NCI-H1092 treated with DMSO at 0.1 percent for 48 hours (cell line): ENCODE measurements at places on chromosomes 1 and 21.

DNA sequence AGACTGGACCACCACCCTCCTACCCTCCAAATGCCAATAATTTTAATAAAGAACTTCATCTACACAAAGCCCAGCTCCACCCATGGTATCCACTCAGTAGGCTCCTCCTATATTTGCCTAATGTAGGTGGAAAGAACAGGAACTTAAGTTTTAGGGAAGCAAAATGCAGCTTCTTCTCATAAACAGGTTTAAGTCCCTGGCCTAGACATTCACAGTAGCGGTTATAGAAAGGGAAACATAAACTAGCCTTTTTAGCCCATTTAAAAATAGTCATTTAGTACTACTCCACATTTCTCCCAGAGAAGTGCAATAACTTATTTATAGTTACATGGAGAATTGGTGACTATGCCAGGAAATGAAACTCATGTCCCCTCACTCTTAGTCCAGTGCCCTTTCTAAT is 56.6 kb upstream of the CPLANE2 start:
- no peak for DNase-seq

DNA sequence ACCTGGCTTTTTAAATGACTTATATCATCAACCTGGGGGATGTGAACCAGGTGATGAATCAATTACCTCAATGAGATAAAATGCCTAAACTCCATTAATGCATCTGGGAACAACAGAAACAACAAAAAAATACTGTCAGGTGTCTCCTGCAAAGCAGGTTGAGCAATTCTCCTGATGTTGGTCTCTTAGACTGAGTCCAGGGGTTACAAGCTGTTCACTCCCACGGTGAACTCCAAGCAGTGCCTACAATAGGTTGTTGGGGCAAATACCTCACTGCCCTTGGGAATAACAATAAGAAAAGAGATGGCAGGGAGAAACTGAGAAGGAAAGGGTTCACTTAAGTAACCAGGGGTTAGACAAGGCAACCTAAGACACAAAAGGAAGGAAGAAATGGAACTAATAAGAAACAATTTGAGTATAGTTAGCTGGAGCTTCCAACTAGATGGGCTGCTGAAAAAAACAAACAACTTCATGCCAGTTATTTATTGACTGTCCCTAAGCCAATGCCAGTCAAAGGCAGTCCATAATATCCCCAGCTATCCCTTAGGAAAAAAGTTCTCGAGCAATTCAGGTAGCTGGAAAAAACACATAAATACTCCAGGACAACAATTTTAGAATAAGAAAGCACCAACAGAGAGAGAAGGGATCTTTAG is 97.6 kb upstream of the MAGI3 start:
- no peak for DNase-seq

- no peak for DNase-seq
These were observed 44.6 kb downstream of the MAN1C1 start for GRCh38 chr1:25661043-25661815.

GRCh38 chr1:220067269-220068204 is 21.2 kb upstream of the EPRS1 start:
- DNase-seq: no peak

DNA sequence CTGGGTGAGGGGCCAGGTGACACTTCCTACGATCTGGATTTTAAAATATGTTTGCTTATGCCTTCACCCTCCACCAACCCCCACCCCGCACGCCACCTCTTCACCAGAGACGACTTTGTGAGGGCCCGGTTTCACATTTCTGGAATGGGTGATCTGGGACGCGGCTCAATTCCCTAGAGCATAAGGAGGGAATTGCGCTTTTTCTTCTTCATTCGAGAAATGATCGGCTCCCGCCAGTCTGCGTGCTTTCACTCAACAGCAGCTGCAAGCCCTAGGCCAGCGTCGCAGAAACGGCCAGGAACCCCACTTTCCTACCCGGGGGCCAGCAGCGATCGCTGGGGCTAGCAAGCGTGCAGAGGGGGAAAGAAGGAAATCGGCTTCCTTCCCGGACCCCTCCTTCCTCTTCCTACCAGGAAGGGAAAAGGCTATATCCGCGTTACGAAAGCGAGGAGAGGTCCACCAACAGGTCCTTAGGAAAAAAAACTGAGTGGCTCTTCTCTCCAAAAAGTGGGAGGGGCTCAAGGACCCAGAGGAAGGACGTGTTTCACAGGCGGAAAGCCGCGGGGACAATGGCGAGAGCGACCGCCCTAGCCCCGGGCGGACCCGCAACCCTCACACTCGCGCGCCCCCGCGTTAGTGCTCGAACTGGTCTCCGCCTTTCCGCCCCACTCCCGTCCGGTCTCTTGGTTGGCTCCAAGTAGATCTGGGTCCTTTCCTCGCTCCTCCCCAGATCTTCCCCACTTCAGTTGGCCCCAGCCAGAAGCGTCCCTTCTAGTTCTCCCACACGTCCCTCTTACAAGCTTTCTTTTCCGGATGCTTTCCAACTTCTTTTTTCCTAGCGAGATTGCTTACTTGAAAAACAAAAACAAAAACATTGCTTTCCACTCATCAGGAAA is 1.1 kb upstream of the ADAMTS1 start:
- DNase-seq: no peak

DNA sequence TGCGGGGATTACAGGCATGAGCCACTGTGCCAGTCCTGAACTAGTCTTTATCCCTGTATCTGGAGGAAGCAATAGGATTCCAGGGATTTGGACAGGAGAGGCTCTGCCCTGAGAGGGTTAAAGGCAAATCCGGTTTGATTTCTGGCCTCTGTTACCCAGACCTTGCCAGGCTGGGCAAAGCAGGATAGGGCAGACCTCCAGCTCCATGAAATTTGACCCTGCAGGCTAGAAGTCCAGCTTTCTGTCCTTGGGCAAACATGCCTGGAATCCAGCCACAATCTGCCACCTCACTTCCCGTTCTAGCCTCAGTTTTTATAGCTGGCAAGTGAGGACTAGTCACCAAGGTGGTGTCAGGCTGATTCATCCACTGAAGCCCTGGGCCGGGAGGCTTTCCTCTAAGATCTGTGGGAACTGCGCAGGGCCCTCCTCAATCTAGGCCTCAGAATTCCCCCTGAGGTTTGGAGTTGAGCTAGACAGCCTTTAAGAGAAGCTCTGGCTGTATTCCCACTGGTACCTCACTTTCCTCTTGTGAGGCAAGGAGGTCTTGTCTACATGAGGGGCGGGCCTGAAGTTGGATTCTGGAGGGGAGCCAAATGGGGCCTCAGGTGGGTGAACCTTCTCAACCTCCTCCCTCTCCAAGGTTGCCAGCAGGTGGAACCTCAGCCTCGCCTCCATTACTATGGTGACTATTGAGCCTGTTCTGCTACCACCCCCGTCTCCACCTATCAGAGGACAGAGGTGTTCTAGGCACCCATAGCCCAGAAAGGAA is 7.0 kb upstream of the P3R3URF start:
- DNase-seq: peak; percentile 33

- no peak for DNase-seq
These were observed 52.9 kb downstream of the ATP1A1 start for GRCh38 chr1:116425987-116426386.

DNA sequence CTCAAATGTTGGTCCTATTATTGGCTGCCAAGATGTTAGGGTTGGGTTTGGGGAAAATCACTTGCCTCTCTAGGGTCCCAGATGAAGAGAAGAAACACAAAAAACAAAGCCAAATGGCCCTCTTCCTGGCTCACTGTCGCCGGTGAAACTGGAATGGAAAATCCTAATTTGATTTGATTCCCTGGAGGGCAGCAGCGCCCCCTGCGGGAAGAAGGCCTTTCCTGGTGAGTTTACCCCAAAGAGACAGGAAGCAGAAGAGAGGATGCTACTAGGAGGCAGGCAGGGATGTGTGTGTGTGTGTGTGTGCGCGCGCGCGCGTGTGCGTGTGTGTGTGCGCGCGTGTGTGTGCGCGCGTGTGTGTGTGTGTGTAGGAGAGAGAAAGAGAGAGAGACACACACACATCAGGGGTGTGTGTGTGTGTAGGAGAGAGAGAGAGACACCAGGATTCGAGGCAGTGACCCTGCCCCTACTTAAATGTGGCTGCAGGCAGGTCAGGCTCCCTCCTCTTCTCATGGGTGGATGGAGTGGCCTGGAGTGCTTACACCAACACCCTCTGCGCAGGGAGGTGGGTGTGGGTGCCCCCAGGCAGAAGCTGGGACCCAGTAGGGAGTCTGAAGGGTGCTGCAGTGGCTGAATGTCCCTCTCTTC is 3.1 kb upstream of the SELENON start:
- DNase-seq: peak; percentile 91

DNA sequence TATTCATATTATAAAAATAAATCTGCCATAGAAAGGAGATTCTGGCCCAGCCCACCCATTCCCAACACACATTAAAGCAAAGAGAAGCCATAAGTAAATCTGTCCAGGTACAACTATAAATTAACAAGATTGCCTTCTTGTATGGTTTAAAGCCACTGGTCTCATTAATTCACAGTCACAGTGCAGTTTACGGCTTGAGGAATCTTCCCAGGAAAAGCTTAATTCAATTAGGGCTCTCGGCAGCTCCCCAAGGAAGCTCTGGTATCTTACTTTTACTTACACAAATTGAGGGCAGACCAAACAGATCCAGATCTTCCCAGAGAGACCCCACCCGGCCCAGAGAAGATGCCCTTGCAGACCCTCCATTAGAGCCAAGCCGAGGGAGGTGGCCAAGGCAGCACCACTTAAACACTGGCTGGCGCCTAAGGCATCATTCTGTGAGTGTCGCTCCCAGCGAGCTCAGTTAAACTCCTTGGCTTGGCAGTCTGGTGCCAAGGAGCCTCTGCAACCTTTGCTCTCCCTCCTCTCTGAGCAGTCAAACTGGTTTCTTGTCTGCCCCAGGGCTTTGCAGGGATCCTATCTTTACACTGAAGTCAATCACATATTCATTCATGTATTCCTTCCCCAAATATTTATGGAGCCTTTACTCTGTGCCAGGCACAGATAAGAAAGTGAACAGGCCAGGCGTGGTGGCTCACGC is 10.7 kb downstream of the SLC9A1 start:
- DNase-seq: no peak

DNA sequence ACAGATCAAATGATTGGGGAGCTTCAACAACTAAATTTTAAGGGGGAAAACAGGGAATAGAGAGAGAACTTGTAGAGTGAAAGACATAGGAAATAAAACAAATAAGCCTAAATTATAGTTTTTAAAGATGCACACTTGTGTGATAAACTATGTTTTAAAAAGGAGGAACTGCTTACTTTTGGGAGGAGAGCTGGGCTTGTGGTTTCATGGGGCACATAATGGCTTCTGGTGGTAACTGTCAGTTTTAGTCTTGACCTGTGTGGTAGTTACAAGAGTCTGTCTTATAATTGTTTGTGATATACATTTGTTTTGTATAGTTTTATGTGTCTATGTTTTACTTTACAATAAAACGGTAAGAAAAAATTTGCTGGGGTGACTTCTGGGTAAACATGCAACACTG is 165.3 kb downstream of the COL24A1 start:
- no peak for DNase-seq

DNA sequence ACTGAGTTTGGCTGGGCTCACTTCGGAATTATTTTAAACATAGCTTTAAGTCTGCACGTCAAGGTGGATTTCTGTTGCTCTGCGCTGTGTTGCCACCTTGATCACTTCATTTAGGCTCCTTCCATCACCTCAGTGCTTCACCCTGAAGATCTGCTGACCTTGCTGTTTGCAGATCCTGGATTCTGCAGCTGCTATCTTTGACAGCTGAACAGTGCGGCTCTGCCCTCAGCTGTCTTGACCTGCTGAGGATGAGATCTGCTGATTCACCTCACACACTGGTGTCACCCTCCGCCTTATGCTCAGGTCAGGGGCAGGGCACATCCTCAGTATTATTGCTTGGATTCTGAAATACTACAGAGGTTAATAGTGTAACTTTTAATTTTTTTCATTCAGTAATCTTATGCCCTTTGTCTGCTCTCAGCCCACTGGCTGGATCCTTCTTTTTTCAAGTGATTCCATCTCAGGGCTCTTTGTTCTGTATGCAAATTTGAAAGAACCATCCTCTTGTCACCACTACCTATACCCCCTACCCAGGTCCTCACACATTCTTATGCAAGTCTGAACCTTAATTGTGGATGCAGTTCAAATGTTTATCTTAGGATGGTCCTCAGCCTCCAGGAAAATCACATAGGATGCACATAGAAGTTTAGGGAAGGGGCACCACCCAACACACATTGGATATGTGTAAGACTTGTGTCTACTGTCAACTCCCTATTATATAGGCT is 364.0 kb downstream of the OLFM3 start:
- DNase-seq: no peak

GRCh38 chr1:196115646-196116045 is 492.6 kb downstream of the KCNT2 start:
- no peak for DNase-seq

GRCh38 chr1:237282208-237282783 is 240.3 kb downstream of the RYR2 start:
- no peak for DNase-seq

GRCh38 chr1:107272321-107272720 is 131.5 kb downstream of the NTNG1 start:
- DNase-seq: no peak

- DNase-seq: peak; percentile 25
These were observed 1.3 kb downstream of the EDARADD start for GRCh38 chr1:236395230-236395946.

- DNase-seq: no peak
These were observed 11.1 kb upstream of the CSRP1 start for GRCh38 chr1:201518071-201518470.

- DNase-seq: no peak
These were observed 4.8 kb upstream of the GBP2 start for GRCh38 chr1:89130716-89131115.

GRCh38 chr1:55239548-55239947 is 24.4 kb upstream of the USP24 start:
- no peak for DNase-seq

DNA sequence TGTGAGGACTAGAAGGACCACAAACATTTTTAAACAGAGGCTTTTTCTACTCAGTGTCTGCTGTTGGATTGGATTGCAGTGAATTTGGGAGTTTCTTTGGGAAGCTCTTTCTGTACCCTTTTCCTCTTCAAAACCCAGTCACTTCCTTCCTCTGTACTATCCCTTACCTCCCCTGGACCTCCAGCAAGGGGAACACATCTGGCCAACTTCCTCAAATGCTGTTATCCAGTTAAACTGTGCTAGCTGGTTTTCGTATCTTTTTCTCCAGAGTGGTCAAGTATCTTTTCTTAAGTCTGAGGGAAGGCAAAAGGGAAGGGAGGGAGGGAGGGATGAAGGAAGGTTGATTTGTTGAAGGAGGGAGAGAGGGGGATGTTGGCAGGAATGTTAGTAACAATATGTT is 99.2 kb upstream of the TNR start:
- DNase-seq: no peak

- no peak for DNase-seq
These were observed 601.7 kb upstream of the CXADR start for GRCh38 chr21:16911166-16911607.

GRCh38 chr1:159917533-159918351 is 7.6 kb downstream of the TAGLN2 start:
- no peak for DNase-seq

DNA sequence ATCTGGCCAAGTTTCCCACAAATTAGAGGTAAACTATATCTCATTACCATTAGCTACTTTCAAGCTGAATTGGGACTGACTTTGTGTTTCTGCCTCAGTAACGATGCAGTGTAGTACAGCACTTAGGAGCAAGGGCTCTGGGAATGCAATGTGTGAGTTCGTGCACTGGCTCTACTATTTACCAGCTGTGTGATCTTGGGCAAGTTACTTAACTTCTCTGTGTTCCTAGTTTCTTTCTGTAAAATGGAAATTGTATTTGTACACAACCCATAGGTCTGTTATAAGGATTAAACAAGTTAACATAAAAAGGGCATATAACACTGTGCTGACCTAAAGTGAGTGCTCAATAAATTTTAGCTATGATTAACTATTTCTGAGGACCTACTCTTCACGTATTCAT is 65.0 kb upstream of the CSF1 start:
- no peak for DNase-seq
